Activated naive CD4-positive, alpha-beta T cell treated with anti-CD3 and anti-CD28 coated beads, Interleukin-2, amount 50 U/mL, for 16 hours (primary cell): ENCODE measurements at places on chromosomes 7 and 10.

DNA sequence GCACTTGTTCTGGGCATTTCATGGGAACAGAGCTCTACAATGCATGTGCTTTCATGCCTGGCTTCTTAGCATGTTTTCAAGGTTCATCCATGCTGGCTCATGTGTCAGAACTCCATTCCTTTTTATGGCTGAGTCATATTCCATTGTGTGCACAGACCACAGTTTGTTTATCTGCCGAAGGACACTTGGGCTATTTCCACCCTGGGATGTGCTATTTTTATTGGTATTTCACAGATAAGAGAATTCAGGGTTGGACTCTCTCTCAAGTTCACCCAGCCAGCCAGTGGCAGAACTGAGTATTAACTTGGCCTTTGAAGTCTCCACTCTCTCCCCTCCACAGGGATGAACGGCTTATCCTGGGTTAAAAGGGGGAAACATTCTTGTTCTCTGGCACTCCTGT is 190.7 kb upstream of the GPR26 start:
- no peak for DNase-seq

DNA sequence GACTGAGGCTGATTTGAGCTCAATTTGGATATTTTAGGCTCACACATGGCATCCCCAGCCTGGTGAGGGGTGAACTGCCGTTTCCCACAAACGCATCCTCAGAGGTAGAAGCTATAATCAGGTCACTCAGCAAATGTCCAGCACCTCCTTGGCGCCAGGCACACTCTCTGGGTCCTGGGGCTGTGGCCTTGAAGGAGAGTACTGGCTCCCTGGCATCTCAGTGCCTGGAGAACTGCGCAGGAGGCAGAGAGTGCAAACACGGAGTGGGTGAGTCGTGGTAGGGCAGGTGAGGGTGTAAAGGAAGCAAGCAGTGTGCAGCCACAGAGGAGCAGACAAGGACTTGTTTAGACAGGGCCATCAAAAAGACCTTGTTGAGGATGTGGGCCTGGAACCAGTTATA is 224.0 kb upstream of the ZNF32 start:
- DNase-seq, result no peak

DNA sequence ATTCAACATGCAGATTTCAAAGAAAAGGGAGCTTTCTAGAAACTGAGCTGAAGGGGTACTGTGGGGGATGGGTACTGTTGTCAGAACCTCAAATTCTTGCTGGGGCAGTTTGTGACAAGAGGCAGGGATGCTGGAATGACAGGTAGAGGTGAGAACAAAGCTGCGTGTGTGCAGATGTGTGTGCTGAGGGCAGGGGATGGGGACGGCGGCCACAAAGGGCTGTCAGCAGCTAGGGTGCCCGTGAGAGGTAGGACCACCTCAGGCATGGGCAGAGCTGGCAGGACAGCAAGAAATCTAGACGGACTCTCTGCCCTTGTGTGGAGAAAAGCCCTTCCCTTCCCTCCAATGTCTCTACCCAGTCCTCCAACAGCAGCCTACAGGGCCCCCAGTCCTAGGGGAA is 14.4 kb upstream of the BAZ1B start:
- no peak for DNase-seq

DNA sequence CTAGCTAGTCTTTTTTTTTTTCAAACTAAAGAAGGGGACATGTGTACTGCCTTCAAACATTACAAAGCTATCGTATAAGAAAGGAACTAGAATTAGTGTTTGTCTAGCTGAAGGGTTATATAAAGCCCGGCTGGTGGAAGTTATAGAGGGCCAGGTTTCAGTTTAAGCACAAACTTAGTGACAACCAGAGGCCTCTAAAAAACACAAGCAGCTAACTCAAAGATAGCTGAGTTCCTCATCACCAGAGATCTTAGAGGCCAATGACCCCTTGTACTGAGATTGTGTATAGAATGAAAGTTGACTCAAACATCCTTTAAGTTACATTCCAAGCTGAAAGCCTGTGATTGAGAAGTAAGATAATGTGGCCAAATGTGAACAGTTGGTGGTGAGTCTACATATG is 28.1 kb upstream of the SGMS1 start:
- DNase-seq, result no peak

DNA sequence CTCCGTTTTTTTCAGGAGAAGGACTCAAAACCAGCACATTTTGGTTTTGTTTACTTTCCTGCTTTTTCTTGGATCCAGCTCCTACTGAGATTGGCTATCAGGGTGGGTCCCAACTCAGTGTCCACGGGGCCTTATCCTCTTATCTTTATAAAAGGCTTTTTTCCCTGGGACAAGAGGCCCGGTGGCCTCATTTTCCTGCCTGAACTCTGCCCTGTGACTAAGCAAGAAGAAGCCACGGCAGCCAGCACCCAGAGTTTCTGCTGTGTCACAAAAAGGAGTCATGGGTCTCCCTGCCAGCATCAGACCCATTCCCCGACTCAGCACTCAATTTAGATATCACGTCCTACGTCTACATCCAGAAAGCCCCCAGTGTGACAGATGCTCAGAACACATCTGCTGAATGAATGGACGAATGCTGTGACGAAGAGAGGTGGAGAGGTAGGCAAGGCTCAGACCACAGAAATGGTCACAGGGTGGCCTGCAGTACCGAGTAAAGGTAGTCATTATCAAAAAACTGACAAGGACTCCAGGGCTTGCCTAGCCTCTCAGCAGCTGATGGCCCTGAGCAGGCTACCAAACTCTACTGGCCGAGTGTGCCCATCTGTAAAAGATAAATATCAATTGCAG is 16.7 kb downstream of the DLG5 start:
- DNase-seq, result no peak

GRCh38 chr10:118840071-118840775 is 85.5 kb upstream of the CACUL1 start:
- peak; percentile 30 for DNase-seq

- no peak for DNase-seq
Observed at GRCh38 chr10:17203416-17203815, 1.9 kb upstream of the TRDMT1 start.

GRCh38 chr7:43454936-43455518 is 127.9 kb upstream of the STK17A start:
- no peak for DNase-seq

DNA sequence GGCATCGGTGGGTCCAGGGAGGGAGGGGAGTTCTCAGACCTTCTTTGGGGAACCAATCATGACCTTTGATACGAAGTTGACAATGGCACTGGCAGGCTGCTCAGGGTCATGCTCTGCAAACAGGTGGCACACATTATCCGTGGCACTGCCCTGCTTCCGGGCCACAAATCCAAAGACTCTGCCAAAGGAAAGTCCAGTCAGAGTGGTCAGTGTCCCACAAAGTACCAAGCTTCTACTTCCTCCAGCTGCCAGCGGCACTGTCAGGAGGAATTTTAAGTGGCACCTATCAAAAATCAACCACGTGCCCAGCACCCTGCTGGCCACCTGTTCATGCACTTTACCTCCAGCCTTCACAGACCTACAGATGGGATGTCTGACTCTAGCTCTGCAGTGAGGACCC is 303.9 kb downstream of the TNS3 start:
- no peak for DNase-seq

GRCh38 chr10:84783909-84784308 is 455.5 kb downstream of the CCSER2 start:
- DNase-seq, result no peak

- no peak for DNase-seq
Observed at GRCh38 chr10:33337326-33337957, 3.0 kb upstream of the NRP1 start.

DNA sequence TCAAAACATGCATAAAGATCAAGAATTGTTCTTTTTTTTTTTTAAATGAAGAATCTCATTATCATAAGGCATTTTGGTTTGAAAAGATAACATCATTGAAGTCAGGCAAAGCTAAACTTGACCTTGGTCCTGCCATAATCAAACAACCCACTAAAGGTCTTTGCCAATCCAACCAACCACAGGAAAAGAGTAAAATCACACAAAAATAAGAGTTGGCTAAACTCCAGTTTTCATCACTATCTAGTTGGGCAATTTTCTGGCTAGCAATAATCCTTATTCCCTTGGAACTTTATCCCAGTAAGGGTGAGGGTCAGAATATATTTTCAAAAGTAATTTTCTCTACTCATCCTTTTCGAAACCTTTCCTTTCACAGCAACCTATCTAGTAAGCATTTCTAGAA is 62.4 kb downstream of the HIBADH start:
- no peak for DNase-seq

DNA sequence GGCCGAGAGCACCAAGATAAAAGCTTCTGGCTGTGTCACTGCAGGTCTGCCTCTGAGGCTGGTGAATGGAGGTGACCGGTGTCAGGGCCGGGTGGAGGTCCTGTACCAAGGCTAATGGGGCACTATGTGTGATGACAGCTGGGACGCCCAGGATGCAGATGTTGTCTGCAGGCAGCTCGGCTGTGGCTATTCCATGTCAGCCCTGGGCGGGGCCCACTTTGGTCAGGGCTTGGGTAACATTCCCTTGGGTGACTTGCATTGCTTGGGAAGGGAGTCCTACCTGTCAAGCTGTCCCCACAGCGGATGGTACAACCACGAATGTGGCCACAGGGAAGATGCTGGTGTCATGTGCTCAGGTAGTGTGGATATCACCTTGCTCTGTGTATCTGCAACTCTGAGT is 8.0 kb downstream of the DMBT1 start:
- DNase-seq, result no peak

DNA sequence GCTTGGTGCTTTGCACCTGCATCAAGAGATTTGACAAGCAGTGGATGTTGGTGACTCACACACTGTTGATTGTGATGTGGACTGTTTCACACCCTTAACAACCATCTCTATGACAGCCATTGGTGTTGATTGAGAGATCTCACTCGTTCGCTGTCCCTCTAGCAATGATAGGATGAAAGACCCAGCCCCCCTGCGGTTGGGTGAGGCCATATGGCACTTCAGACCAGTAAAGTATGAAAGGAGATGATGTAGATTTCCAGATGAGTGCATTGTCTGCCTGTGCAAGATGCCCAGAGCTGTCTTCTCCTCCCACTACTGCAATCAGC is 138.7 kb upstream of the PRR15 start:
- no peak for DNase-seq

DNA sequence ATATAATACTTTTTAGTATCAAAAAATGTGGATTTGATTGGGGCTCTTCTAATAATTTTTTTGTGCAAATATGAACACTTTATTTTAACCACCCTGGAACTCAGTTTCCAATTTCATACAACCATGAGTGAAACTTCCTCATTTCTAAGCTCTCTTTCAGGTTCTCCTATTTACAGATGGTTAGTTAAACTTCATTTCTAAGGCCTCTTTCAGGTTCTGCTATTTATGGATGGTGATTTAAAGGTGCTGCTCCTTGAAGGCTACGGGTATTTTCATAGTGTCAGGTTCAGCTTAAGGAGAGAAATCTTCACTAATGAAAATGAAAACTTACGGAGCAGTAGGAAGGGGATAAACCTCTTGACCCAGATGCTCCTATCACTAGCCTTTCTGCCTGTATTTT is 568.3 kb downstream of the KIF20B start:
- DNase-seq, result no peak

GRCh38 chr10:58137813-58138212 is 129.9 kb downstream of the IPMK start:
- no peak for DNase-seq

DNA sequence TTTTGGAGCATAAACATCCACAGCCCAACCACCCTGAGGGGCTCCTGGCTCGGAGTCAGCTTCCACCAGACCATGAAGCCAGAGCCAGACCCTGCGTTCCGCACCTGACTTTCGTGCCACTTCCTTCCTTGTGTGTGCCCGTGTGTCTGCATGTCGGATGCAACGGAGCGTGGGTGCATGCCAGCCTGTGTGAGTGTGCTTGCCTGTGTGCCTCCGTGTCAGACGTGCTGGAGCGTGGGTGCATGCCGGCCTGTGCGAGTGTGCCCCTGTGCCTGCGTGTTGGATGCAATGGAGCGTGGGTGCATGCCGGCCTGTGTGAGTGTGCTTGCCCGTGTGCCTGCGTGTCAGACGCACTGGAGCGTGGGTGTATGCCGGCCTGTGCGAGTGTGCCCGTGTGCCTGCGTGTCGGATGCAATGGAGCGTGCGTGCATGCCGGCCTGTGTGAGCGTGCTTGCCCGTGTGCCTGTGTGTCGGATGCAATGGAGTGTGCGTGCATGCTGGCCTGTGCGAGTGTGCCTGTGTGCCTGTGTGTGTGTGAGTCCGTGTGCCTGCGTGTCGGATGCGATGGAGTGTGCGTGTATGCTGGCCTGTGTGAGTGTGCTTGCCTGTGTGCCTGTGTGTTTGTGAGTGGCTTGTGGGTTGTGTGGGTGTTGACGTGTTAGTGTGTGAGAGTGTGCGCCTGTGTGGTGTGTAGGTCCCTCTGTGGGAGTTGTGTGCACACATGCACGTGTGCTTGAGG is 28.1 kb upstream of the KNDC1 start:
- DNase-seq, result no peak

GRCh38 chr10:61100887-61101286 is 156.9 kb upstream of the RHOBTB1 start:
- no peak for DNase-seq

DNA sequence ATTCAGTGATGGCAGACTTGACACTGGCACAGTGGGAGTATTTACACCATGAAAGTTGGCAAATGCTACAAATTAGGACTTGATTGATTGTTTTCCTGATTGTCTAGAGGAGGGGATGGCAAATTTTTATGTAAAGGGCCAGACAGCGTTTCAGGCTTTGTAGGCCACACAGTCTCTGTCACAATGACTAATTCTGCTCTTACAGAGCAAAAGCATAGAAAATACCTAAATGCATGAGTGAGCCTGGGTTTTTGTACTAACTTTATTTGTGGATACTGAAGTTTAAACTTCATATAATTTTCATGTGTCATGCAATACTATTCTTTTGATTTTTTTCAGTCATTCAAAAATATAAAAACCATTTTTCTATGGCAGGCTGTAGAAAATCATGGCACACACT is 9.0 kb upstream of the ARMS2 start:
- no peak for DNase-seq

DNA sequence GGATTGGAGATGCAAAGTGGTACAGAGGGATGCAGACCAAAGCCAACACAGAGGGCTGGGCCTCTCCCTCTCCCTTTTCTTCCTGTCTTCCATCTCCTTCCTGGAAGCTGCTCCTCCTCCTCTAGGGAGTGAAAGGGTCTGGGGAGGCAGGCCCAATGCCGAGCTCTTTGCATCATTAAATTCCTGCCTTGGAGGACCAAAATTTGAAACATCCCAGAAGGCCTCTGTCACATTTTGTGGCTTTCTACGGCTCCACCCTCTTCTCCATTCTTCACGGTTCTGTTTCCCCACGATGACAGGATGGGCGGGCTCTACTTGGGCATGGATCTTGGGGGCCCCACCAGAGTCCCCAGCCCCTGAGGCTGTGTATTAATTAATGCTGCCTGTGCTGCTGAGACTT is 76.4 kb downstream of the NEURL1 start:
- DNase-seq, result no peak

DNA sequence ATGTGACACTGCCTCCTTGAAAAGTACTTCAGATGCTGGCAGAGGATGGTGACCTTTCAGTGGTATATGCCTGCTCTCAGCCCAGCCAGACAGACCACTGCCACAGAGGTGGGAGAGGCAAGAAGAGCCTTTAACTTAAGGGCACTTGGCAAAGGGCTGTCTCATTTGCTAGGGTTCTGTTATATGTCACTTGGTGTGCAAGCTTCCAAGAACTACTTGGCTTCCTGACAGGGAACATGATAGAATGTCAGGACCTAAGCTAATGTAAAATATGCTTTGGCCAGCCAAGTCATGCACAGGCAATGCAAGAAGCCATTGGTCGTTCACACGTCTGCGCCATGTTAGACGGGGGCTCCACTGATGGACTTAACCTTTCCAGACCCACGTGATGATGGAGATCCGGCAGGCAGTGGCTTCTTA is 54.7 kb downstream of the RBM20 start:
- DNase-seq, result no peak
